Activated CD8-positive, alpha-beta memory T cell treated with anti-CD3 and anti-CD28 coated beads, Interleukin-2, amount 10 ng/mL, durations not matched to agents 7 days and 5 days (primary cell): ENCODE measurements at places on chromosomes 5 and 9. TPM values are rescaled to one million over a fixed set of nuclear protein-coding genes. Genes with fewer than 3 reads are reported as not detected.

The STPG3 gene
- not detected for total RNA-seq

DNA sequence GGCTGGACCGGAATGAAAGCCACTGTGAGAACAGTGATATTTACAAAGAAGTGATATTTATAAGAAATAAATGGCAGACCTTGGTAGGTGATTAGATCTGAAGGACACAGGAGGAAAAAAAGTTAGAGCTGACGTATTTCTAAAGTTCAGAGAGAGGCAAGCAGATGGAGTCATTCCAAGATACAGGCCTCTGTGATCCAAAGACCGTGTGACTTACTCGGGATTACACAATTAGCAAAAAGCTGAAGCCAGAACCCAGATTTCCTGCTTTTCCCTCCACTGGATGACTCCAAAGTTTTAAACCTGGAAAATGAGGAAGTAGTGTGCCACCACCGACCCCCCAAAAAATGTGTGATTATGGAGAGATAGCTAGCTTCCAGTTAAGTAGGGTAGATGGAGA, 3.1 kb upstream of the DOCK8 start:
- no peak for DNase-seq
- peaks cover 6% of the 10 kb centered on the region for H3K36me3 ChIP-seq
- no peak overlapping the region for H3K27ac ChIP-seq
- H3K4me3 ChIP-seq, result no peak overlapping the region

The SH2D3C gene
- 75.2 TPM for total RNA-seq

The PTCD2 gene
- 10.6 TPM for total RNA-seq

- DNase-seq, result no peak
- peaks cover 55% of the 10 kb centered on the region for H3K27me3 ChIP-seq
- no peaks in the 10 kb centered on the region for H3K36me3 ChIP-seq
These were observed 291.5 kb downstream of the ZSWIM6 start for GRCh38 chr5:61623401-61624069.

The MYOZ3 gene
- not detected for total RNA-seq

GRCh38 chr5:145681686-145682085, 153.5 kb downstream of the PRELID2 start:
- no peaks in the 10 kb centered on the region for H3K36me3 ChIP-seq
- H3K27me3 ChIP-seq, result no peaks in the 10 kb centered on the region
- H3K4me1 ChIP-seq, result no peaks in the 10 kb centered on the region
- H3K27ac ChIP-seq, result no peak overlapping the region
- no peak overlapping the region for H3K4me3 ChIP-seq

DNA sequence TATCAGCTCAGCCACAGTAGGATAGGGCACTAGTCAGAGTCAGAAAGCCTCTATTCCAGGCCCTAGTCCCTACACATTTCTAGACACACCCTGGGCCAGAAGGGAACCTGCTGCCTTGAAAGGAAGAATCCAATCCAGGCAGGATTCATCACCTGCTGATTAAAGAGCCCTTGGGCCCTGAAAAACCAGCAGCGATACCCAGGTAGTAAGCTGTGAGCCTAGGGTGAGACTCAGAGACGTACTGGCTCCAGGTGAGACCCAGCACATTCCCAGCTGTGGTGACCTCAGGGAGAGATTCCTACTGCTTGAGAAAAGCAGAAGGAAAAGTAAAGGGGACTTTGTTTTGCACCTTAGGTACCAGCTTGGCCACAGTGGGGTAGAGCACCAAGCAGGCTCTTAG, 4.7 kb downstream of the CCIN start:
- H3K27me3 ChIP-seq, result peaks cover 13% of the 10 kb centered on the region
- no peak for DNase-seq
- no peak overlapping the region for H3K4me3 ChIP-seq
- H3K36me3 ChIP-seq, result no peaks in the 10 kb centered on the region
- peaks cover 9% of the 10 kb centered on the region for H3K4me1 ChIP-seq
- H3K27ac ChIP-seq, result no peak overlapping the region

The C5orf47 gene
- not detected for total RNA-seq

- H3K4me3 ChIP-seq, result no peak overlapping the region
- no peak for DNase-seq
These were observed 13.6 kb downstream of the CSF2 start for GRCh38 chr5:132087176-132087575.

- H3K4me1 ChIP-seq, result no peaks in the 10 kb centered on the region
- no peak overlapping the region for H3K4me3 ChIP-seq
- DNase-seq, result no peak
- peaks cover 4% of the 10 kb centered on the region for H3K27me3 ChIP-seq
These were observed 210.2 kb upstream of the ITGA1 start for GRCh38 chr5:52577546-52577945.

DNA sequence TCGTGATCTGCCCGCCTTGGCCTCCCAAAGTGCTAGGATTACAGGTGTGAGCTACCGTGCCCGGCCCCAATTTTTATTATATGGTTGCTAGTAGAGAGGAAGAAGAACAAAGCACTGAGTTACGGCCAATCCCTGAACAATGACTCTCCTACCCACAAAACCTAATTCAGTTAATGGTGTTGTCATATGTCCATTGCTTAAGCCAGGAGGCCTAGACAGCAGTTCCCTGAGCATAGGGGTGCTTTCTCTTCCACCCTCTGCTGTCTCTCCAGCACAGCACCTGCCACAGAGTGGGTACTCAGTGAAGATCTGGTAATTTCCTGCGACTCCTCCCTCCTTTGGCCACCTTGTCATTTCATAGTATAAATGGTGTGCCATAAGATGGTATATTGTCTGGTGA, 21.4 kb upstream of the LTC4S start:
- DNase-seq, result no peak
- H3K4me3 ChIP-seq, result no peak overlapping the region
- H3K36me3 ChIP-seq, result peaks cover 24% of the 10 kb centered on the region
- no peak overlapping the region for H3K27ac ChIP-seq
- no peaks in the 10 kb centered on the region for H3K27me3 ChIP-seq

The TMEM167A gene
- 58.7 TPM for total RNA-seq

The RMI1 gene
- total RNA-seq, result 24.9 TPM

- H3K4me1 ChIP-seq, result peaks cover 60% of the 10 kb centered on the region
- H3K4me3 ChIP-seq, result no peak overlapping the region
- no peak overlapping the region for H3K27ac ChIP-seq
- peaks cover 15% of the 10 kb centered on the region for H3K36me3 ChIP-seq
- no peak for DNase-seq
These were observed 20.8 kb downstream of the B4GALT1 start for GRCh38 chr9:33146298-33146697.

- H3K4me1 ChIP-seq, result peaks cover 20% of the 10 kb centered on the region
- peaks cover 10% of the 10 kb centered on the region for H3K36me3 ChIP-seq
- H3K27me3 ChIP-seq, result no peaks in the 10 kb centered on the region
- no peak overlapping the region for H3K27ac ChIP-seq
- no peak overlapping the region for H3K4me3 ChIP-seq
These were observed 82.3 kb downstream of the SLC38A9 start for GRCh38 chr5:55629815-55630214.

GRCh38 chr5:42059291-42059690, 134.2 kb downstream of the FBXO4 start:
- H3K4me3 ChIP-seq, result no peak overlapping the region
- H3K4me1 ChIP-seq, result peaks cover 3% of the 10 kb centered on the region
- H3K27me3 ChIP-seq, result peaks cover 4% of the 10 kb centered on the region
- DNase-seq, result no peak

The IL13 gene
- total RNA-seq, result 4.8 TPM

DNA sequence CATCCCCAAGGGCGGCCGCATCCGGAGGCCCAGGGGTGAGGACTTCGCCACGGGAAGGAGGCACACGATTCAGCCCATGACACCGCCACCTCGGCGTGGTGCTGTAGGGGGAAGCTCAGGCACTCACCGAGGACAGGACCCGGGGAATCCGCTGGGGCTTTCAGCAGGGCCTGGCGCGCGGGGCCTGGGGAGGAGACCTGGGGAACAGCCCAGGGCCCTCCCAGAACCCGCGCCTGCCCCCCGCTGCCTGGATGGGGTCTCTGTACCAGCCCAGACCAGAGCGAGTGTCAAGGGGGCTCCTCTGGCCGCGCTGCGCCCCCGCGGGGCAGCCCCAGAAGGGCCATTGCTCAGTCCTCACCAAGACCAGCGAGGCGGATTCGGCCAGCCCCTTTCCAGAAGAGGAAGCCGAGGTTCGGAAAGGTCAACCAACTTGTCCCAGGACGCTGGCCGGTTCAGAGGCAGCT, 12.8 kb downstream of the COL23A1 start:
- H3K4me1 ChIP-seq, result no peaks in the 10 kb centered on the region
- no peak overlapping the region for H3K4me3 ChIP-seq
- H3K27ac ChIP-seq, result no peak overlapping the region
- no peaks in the 10 kb centered on the region for H3K36me3 ChIP-seq

The NUDT12 gene
- not detected for total RNA-seq

The C5 gene
- 1.9 TPM for total RNA-seq

The SMIM33 gene
- total RNA-seq, result 0.26 TPM

The CCDC69 gene
- 89.1 TPM for total RNA-seq

The ZBTB26 gene
- 9.0 TPM for total RNA-seq

DNA sequence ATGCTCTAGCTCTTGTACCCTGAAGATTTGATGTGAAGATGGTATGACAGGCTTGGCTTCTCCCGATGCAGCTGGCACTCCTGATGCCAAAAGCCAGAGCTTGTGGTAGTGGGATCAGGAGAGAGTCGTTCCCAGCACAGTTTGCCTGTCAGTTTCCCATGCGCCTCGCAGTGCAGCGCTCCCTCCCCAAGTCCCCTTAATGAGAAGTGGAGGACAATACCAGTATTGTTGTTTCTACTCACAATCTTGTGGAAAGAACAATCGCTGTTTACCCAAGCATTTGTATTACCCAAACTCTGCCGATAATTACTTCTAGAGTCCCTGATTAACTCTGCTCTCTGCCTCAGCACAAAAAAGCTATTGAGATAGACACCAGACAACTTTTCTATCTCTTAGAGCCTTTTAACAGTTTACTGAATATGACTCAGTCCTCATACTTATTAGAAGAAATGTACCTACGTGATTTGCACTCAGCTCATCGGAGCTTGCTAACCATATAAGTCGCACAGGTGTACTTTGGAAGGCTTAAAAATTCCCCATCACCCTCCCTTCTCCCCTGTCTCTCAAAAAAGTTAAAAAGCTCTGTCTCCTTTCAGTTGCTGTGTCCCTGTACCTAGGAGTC, 283.2 kb upstream of the TMEM161B start:
- no peak for DNase-seq
- no peaks in the 10 kb centered on the region for H3K36me3 ChIP-seq
- no peak overlapping the region for H3K27ac ChIP-seq

DNA sequence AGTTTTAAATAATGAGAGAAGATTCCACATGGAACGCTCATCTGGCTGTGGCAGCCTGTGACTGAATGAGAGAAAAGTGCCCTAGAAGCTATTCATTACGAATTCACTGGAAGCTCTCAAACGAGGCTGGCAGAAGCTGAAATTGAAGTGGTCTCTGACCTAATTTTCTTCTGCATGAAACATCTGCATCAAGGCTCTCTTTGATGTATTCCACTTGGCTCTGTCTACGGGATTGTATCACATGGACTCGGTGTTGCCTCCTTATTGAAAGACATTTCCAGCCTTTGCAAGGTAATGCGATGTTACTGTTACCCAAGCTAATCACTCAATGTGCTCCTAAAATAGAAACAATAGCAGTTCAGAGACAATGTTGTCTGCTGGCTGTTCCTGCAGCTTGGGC, 246.9 kb upstream of the ZNF462 start:
- DNase-seq, result no peak
- H3K27me3 ChIP-seq, result no peaks in the 10 kb centered on the region
- no peak overlapping the region for H3K4me3 ChIP-seq

GRCh38 chr5:139524940-139525585, 36.1 kb upstream of the UBE2D2 start:
- H3K27ac ChIP-seq, result no peak overlapping the region
- DNase-seq, result no peak
- H3K4me1 ChIP-seq, result no peaks in the 10 kb centered on the region
- no peaks in the 10 kb centered on the region for H3K27me3 ChIP-seq
- H3K4me3 ChIP-seq, result no peak overlapping the region
- no peaks in the 10 kb centered on the region for H3K36me3 ChIP-seq
